HFF-Myc (cell line): ENCODE measurements at places on chromosomes 6 and 20.

DNA sequence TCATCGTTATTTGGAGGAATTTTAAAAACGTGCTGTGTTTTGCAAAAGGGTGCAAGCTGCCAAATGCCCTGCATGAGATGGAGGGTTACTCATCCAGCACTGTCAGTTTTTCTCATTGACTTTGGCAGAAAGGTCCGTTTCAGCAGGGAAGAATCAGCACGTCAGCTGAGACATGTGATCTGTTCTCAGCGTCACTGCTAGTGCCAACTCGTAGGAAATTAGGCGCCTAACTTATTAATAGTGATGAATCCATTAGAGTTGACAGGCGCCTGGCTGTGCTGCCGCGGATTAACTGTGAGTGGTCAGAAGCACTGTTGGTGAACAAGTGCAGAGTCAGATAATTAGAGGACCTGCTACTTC is 175.5 kb upstream of the FOXQ1 start:
- no peak for DNase-seq

DNA sequence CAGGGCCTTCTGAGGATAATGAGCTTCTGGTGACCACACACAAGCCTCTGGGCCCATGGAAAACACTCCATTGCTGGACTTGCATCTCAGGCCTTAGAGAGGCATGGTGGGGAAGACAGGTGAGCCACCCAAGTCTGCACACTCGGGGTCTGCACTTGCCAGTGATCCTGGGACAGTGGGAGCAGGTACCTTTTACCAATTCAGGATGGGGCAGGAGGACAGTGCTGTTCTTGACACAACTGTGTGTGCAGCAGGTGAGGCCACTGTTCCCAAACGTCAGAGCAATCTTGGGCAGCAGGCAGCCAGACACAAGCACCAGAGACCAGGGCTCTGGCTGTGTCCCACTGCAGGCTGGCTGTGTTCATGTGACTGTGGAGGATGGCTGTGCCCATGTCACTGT is 221.3 kb downstream of the ERMARD start:
- no peak for DNase-seq

GRCh38 chr6:138517635-138518034 is 18.3 kb upstream of the NHSL1 start:
- no peak for DNase-seq

DNA sequence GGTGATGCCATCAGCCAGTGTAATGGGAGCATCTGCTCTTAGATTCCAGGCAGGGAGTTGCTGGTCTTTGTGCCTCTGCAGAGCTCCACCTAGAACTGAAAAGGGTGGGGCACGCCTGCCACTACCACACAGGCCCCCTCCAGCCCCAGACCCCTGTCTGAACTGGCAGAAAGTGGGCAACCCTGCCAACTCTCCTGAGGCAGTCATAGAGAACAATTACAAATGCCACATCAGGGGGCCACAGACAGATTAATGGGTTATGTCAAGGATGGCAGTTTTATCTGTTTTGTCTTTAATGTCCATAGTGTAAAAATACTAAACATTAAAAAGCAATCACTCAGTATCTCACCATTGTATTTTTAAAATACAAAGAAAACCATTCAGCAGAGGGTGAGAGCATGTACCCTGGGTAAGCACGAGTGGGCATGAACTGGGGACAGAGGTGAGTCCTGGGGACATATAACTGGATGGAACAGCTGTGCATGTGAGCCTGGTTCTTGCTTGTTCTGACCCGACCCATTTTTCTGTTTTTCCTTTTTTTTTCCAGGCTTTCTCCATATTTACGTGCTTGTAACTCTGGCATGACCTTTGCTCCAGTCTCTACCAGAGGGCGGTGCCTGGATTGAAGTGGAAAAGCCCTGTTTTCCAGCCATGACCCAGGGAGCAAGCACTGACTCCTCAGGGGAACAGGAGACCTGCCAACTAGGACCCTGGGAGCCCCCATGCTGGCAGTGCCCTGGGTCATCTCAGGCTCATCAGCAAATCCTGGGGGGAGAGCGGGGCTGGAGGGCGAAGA is 8.2 kb downstream of the TRAF3IP2 start:
- no peak for DNase-seq

DNA sequence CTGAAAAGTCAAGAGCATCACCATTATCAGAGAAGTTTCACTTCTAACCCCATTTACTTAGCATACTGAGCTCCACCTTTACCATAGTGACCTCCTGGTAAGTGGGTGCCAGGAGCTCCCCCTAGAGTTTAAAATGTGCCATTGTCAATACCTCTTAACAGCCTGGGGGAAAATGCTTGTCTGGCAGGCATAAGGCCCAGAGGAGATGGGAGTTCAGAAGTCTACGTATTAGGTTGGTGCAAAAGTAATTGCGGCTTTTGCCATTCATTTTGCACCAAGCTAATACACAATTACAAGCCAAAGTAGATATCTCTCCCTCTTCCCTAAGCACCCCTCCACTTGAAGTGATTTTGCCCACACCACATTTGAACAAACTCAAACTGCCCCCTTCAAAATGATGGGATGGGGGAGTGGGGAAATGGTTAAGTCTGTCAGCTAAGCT is 919.0 kb downstream of the KIF16B start:
- DNase-seq, result peak; percentile 46

DNA sequence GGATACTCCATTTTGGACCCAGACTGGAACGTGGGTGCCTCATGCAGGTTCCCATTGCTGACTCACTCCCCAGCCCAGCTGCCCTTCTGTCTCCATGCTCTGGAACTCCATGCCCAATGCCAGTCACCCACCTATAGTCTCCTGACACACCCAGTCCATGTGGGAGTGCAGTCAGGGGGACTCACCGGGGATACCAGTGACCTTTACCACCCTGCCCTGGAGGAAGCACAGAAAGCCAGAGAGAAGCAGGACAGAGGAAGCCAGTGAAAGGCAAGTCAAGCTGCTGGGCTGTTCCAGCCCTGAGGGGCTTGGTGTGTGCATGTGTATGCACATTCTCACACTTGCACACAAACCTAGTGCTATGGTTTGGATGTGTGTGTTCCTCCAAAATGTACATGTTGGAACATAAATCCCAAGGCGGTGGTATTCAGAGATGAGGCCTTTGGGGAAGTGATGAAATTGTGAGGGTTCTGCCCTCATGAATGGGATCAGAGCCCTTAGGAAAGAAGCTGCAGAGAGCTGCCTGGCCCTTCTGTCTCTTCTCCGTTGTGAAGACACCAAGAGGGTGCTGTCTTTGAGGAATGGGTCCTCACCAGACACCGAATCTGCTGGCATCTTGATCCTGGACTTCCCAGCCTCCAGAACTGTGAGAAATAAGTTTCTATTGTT is 121.4 kb upstream of the MAFB start:
- DNase-seq, result no peak

GRCh38 chr6:147930745-147931144 is 411.9 kb upstream of the SASH1 start:
- no peak for DNase-seq

- no peak for DNase-seq
Observed at GRCh38 chr6:12077021-12077710, 65.1 kb downstream of the HIVEP1 start.

GRCh38 chr6:38153798-38154345 is 334.3 kb downstream of the ZFAND3 start:
- no peak for DNase-seq

DNA sequence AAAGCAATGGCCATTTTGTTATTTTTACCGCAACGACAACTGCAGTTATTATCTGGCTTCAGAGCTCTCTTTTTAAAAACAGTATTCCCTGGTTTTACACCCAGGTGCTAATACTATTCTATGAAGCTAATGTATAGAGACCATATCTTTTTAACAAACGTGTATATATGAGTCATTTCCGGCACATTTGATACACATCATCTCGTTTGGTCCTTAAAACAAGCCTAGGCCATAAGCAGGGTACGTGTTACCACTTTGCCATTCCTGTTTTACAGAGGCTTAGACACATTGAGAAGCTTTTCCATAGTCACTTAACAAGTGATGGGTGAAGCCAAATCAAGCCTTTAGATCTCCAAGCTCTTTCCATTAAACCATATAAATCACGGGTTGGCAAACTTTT is 5.5 kb downstream of the TRAF3IP2 start:
- DNase-seq, result no peak

DNA sequence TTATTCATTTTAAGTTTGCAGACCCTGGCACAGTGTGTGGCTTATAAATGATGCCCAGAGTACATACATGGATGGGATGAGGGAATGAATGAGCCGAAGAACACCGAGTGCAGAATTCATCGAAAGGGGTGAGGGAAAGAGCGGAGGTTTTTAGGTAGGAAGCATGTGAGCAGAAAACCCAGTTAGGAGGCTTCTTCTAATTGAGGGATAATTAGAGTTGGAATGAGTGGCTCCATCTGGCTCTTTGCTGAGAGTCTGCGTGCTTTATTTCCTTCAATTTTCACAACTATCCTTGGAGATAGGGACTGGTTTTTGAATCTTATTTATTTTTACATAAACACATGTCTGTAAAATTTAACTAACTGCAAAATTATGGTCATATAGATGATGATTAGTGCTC is 150.7 kb downstream of the DOK5 start:
- DNase-seq, result no peak

- peak; percentile 26 for DNase-seq
Observed at GRCh38 chr6:116444092-116444491, 17.1 kb upstream of the CALHM6 start.

GRCh38 chr6:139600919-139601475 is 226.5 kb upstream of the CITED2 start:
- DNase-seq, result no peak
